NB4 (cell line): ENCODE measurements at places on chromosomes 7 and 10.

DNA sequence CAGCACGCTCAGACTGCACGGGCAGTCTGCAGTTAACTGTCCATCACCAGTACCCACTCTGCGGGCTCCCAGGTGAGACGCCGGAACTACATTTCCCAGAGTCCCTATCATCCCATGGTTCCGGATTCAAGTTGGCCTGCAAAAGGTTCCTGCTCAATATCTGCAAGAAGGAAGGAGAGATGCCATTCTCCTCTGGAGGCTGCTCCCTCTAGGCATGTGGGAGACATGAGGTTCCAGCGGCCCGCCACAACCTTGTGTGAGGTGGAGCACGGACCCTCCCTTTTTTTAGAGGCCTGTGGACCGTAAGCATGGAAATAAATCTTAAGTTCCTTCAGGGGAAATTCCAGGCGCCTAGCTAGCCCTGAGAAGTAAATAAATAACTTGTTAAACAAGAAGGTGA, 29.7 kb downstream of the NUP42 start:
- DNase-seq = no peak

DNA sequence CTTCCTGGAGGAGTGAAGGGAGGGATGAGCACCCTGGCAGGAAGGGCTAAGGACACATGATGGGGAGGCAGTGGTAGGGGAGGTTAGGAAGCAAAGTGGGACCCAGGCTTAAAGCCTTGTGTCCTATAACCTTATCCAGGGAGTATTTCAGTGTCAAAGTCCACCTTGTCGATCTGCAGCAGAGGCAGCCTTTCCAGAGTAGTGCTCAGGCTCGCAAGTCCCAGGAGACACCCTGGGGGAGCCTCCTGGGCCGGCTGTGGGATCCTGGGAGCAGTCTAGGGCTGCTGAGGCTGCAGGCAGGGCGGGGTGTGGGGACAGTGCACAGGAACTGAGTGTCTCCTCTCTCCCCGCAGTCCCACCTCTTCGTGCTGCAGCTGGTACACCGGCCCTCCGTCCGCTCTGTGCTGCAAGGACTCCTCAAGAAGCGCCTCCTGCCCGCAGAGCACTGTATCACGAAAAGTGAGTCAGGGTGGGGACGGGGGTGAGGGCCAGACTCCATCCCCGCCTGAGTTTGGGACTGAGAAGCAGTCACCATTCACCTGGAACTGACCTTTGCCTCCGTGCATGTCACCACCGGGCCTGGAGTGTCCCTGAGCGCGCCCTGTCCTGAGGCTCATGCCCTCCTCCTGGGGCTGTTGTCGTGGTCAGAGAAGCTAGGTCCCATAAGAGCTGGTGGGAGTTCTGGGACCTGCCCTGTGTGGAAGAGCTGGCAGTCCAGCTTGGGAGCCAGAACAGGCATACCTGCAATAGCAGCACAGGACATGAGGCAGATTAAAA, 45.3 kb upstream of the PPIF start:
- DNase-seq = no peak

DNA sequence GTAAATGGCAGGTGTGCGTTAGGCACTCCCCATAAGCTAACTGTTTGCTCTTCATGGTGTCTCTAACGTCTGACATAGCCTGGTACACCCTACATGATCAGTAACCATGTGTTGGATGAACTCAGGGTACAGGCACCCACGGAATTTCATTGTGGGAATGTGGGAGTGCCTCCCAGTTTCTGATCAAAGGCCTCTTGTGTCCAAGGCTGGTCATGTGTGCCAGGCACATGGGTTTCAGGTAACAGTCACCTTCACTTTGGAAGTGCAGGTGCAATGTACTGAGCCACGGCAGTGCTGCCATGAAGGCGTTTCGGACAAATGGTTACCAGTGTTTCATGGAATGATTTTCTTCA, 298.3 kb downstream of the DNAJB6 start:
- no peak for DNase-seq

- DNase-seq = no peak
Observed at GRCh38 chr7:151017370-151017952, 6.8 kb downstream of the ATG9B start.

DNA sequence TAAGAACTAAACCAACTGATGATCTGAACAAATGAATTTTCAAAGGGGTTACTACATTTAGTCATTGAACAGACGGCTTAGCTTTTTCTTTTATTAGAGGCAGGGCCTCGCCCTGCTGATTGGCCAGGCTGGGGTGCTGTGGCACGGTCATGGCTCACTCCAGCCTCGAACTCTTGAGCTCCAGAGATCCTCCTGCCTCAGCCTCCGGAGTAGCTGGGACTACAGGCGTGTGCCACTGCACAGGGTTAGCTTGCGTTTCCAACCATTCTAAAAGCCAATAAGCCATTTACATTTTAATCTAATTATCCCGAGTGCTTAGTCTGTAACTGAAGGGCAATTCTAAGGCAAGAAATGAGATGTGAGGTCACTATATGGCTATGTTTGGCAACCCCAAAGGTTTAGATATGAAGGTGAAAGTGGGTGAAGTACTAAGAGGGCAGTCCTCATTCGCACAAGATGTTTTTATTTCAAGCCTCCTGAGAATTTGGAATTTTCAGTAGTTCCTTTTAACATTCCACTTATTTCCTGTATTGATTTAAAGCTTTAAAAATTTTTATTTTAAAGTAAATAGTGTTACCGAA, 1.6 kb upstream of the CDK13 start:
- peak; percentile 48 for DNase-seq

DNA sequence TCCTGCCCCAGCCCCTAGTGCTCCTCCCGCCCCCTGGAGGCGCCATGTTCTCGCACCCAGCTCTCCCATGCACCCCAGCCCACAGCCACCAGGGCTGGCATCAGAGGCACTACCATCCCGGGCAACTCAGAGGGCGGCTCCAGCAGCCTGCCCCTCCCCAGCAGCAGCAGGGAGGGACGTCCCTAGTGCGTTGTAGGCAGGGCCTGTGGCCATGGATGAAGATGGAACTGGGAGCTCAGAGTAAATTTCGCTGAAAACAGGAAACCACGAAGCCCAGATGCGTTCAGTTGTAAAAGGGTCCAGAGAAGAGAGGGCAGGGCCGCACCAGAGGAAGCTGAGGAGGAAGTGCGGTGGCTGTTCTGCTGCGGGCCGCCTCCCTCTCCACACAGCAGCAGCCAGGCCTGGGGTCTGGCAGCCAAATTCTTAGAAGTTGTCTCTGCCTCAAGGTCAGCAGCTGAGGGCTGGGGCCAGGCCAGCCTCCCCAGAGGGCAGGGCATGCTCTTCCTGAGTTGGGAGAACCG, 24.6 kb downstream of the VSIR start:
- peak; percentile 100 for DNase-seq

DNA sequence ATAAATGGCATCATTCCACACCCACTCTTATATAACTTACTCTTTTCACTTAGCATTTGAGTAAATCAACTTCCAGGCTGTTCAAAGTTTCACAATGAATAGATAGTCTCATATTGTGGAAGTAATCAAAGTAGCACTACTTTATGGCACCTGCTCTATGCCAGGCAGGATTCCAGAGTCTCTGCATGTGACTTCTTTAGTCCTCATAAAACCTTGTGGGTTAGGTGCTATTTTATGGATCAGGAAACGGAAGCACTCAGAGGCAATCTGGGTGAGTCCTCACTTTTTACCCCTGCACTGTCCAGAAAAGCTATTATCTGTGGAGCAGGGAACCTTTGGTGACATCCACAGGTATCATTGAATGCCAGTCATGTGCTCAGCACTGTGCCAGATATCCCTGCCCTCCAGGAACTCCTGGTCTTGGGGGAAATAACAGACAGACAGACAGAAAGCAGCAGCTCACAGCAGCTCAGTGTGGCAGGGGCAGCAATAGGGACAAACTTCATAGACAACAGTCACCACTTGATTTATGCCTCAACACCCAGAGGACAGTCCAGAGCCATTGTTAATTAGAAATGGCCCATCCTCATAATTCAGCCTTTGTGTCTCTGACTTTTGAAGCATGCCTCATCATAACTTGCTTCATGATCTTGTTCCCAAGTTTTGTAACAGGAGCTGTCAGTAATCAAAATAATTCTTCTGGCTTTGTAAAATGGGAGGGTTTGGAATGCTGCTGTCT, 160.6 kb downstream of the SEC23IP start:
- DNase-seq = no peak

DNA sequence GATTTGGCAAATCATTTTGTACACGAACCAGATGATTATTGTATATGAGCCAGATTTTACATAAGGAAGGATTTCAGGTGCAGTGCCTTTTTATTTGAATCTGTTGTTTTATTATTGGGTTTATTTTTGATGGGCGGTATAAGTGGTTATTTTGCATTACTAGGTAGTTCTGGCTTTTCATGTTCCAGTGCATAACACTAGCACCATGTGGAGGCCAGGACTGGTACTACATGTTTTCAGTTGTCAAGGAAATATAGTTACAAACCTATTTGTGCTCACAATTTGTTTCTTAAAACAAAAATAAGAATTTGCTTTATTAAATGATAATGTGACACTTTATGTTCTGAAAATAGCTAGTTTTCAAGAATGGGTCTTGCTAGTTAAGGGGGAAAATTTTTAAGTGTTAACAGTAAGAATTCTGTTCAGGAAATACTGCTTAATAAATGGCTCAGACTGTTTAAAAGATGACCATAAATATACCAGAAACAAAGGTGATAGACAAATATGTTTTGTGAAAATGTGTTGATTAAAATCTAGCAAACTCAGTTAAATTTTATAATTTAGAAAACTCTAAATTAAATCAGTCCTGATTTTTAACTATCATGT, 7.1 kb upstream of the SEMA3E start:
- peak; percentile 54 for DNase-seq

DNA sequence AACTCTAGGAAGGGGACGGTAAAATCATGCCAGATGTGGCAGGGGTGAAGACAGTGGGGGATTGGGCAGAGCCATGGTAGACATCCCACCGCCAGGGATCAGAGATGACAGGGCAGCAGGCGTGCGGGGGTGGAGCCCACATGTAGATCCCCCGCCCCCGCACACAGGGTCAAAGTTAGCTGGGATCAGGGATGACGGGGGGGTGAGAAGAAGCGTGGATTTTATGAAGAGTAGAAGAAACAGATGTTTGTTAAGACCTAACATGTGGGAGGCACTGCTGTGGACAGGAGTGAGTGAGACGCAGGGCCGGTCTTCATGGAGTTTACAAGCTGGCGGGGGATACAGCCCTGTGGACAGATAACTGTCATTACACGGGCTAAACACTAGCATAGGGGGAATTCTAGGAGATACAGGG, 154.0 kb upstream of the KLF14 start:
- DNase-seq = no peak

- DNase-seq = no peak
Observed at GRCh38 chr10:27838361-27838760, 92.7 kb upstream of the MKX start.

DNA sequence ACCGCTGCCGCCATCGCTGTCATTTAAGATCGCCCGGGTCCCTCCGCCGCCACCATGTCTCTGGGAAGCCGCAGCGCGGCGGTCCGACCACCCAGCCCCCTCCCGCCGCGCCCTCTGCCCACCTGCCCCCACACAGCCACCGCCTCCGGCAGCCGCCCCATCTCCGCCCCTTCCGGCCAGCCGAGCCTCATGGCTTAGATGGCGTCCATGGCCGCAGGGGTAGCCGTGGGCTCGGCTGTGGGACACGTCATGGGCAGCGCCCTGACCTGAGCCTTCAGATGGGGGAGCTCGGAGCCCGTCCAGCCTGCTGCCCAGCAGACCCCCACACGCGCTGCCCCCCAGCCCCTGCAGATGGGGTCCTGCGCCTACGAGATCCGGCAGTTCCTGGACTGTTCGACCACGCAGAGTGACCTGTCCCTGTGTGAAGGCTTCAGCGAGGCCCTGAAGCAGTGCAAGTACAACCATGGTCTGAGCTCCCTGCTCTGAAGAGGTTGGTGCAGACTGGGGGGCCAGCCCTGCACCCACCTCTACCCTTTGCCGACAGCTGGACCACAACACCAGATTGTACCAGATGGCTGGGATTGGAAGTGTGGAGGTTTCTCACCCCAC, 38.0 kb upstream of the TARP start:
- DNase-seq = peak; percentile 95

- no peak for DNase-seq
Observed at GRCh38 chr10:131211146-131211545, 100.4 kb downstream of the TCERG1L start.

GRCh38 chr7:92158660-92159575, 20.0 kb downstream of the LRRD1 start:
- DNase-seq = no peak

DNA sequence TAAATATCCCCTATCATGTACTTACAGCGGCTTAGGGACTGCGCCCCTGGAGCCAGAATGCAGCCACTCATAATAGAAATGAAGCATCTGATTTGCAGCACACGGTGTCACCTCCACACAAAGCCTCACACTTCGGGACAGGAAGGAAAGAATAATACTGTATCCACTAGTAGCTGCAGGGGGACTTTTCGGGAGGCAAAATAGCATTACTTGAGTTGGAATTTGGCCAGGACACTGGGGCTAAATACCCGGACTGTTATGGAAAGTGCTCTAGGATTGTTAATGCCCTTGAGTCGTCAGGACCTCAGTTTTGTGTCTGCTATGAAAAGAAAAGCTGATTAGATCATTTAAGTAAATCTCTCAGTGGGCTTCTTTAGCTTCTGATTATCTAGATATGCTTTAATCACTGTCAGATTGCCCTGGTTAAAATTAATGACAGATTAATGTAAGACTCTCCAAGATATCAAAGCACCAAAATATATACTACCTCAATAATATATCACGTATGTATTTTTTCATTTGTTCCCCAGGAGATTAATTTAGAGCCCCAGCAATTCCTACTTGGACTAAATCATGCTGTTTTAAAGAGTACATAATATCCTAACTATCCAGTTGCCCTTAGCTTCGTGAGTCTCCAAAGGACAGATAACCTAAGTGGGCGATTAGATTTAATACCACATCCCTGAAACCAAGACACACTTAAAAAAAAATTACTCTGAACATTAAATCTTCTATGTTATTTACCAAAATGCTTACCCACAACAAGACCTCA, 173.0 kb upstream of the NEBL start:
- DNase-seq = no peak

DNA sequence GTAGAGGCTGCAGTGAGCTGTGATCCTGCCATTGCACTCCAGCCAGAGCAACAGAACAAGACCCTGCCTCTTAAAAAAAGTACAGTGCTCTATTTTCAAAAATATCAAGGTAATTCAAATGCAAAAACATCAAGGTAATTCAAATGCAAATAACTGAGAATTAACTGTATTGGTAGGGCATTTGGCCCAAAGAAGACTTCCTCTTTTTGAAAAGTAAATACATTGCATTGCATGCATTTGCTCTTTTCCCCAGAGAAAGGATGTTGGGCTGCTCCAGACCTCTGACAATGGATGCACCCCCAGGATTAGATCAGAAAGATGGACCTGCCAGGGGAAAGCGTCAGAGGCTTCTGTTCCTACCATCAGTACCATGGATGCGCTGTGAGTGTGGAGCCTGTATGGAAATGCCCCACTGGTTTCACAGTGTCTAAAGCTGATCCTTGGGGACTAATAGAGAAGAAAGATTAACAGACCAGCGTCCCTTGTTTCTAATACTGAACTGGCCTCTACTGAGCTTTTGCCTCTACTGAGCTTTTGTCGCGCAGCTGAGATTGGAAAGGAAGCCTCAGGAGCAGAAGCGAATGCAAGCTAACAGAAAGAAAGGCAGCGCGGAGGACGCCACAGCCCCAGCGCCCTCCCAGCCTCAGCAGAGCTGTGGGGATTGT, 93.5 kb upstream of the LYZL2 start:
- DNase-seq = peak; percentile 39

GRCh38 chr10:106643473-106643872, 521.0 kb downstream of the SORCS1 start:
- DNase-seq = no peak
